Chondrocyte (in vitro differentiated cells): ENCODE measurements at places on chromosomes 4 and X. TPM values are rescaled to one million over a fixed set of nuclear protein-coding genes. Genes with fewer than 3 reads are reported as not detected.

DNA sequence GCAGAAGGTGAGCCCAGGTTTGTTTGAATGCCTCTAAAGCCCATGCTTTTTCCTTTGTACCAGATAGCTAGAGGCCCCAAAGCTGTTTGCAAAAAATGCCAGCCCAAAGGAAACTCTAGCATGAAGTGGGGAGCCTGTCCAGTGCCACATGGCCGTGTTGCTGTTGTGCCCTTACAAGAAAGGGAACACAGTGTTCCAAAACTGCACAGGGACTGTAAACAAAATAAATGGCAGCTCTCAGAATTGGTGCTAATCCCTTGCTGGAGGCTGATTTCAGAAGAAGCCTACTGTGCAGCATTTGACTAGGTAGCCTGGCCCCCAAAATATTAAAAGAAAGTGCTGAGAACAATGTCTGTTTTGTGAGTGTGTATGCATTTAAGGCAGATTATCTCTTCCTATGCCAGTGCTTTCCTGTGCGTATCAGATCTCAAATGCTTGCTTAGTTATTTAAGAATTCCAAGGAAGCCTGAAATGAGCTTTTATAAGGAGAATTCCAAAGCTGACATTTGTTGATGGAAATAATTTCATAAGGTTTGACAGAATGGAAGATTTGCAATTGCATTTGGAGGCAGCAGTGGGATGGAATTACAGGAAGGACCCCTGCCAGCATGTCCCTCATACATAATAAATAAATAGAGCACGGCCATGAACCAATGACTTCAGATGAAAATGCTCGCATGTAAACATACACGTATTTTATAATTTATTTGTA lies 115.7 kb downstream of the IRF2 start:
- H3K36me3 ChIP-seq = peaks cover 2% of the 10 kb centered on the region
- no peak for DNase-seq
- H3K27me3 ChIP-seq = no peaks in the 10 kb centered on the region

GRCh38 chr4:147336252-147336651 lies 144.6 kb upstream of the EDNRA start:
- DNase-seq = no peak
- peaks cover 53% of the 10 kb centered on the region for H3K4me1 ChIP-seq
- H3K27ac ChIP-seq = peak overlapping the region; percentile 19
- H3K27me3 ChIP-seq = no peaks in the 10 kb centered on the region
- H3K36me3 ChIP-seq = no peaks in the 10 kb centered on the region
- H3K4me3 ChIP-seq = no peak overlapping the region

DNA sequence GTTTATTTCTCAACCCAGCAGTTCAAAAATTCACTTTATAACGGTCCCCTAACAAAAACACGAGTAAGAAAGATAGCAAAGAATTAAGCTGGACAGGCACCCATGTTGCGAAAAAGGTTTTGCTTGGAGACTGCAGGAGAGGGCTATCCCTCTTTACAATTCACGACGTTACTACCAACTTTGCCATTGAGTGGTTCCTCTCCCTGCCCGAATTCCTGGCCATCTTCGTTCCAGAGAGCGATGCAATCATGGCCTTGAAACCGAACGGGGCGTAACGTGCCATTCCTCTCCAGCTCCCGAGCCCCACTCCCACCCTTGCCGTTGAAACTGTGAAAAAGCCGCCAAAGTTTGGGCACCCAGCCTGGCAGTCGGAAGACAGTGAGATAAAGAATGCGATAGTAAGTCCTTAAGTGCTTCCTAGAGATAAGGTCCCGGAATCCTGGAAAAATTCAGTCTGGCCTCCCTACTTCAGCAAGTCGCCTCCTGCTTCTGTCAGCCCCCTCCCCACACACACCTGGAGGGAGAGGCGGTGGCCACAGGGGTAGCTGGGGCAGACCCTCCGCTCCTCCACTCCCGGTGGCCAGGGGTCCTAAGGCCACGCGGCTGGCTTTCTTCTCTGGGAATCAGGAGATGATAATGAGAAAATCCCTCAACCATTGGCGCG lies 65.2 kb downstream of the FBXO8 start:
- H3K4me1 ChIP-seq = peaks cover 33% of the 10 kb centered on the region
- peak; percentile 50 for DNase-seq
- H3K27me3 ChIP-seq = peaks cover 77% of the 10 kb centered on the region
- peaks cover 6% of the 10 kb centered on the region for H3K36me3 ChIP-seq
- H3K4me3 ChIP-seq = peak overlapping the region; percentile 50

DNA sequence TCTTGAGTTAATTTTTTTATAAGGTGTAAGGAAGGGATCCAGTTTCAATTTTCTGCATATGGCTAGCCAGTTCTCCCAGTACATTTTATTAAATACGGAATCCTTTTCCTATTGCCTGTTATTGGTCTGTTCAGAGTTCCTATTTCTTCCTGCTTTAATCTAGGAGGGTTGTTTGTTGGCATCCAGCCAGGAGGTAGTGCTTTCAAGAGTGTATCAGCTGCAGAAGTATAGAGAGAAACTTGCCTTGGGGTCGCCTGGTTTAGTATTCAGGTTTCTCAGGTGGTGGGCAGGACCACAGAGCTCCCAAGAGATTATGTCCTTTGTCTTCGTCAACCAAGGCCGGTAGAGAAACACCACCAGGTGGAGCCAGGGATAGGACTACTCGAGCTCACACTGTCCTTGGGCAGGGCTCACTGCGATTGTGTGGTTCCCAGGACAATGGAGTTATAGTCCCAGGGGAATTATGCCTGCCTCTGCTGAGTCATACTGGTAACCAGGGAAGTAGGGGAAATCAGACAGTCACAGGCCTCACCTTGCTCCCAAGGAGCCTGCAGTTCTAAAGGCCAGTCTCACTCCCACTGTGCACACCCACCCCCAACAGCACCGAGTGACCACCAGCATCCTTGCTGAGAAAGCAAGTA lies 168.1 kb downstream of the VSIG4 start:
- no peak overlapping the region for H3K27ac ChIP-seq
- H3K27me3 ChIP-seq = no peaks in the 10 kb centered on the region
- no peaks in the 10 kb centered on the region for H3K36me3 ChIP-seq
- H3K4me1 ChIP-seq = no peaks in the 10 kb centered on the region

- H3K4me1 ChIP-seq = peaks cover 42% of the 10 kb centered on the region
- no peaks in the 10 kb centered on the region for H3K36me3 ChIP-seq
- H3K27ac ChIP-seq = peak overlapping the region; percentile 81
- no peaks in the 10 kb centered on the region for H3K27me3 ChIP-seq
Measured at GRCh38 chr4:137393044-137393443, 139.2 kb downstream of the PCDH18 start.

DNA sequence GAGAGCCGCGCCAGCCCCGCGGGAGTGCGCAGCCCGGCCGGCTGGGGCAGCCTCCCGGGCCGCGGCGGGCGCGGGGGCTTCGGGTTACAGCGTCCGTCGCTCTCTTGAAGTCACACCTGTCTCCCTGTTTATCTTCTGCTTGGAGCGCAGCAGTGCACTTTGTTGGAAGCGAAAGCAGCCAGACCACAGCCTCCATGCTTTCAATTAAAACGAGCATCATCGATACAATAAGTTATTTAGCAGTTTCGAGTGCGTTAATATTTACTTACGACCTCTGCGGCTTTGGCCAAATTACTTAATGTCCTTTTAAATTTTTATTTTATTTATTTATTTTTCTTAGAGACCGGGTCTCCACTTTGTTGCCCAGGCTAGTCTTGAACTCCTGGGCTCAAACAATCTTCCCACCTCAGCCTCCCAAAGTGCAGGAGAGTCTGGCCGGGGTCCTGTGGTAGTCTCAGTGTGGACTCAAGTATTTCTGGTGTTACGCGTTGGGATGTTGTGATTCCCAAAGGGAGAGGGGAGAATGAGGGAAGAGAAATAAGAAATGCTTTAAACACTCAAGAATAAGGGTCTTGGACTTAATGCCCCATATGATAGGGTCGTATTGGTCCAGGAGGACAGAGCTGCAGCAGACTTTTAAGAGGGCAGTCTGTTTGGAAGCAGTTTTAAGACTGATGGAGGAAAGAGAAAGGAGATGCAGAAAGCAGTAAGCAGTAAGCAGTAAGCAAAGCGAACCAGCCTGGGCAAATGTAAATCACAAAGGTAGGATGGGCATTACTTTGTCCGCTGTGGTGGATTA lies 504 bp upstream of the PDLIM3 start:
- peak overlapping the region; percentile 60 for H3K27ac ChIP-seq
- DNase-seq = no peak
- peaks cover 6% of the 10 kb centered on the region for H3K36me3 ChIP-seq

DNA sequence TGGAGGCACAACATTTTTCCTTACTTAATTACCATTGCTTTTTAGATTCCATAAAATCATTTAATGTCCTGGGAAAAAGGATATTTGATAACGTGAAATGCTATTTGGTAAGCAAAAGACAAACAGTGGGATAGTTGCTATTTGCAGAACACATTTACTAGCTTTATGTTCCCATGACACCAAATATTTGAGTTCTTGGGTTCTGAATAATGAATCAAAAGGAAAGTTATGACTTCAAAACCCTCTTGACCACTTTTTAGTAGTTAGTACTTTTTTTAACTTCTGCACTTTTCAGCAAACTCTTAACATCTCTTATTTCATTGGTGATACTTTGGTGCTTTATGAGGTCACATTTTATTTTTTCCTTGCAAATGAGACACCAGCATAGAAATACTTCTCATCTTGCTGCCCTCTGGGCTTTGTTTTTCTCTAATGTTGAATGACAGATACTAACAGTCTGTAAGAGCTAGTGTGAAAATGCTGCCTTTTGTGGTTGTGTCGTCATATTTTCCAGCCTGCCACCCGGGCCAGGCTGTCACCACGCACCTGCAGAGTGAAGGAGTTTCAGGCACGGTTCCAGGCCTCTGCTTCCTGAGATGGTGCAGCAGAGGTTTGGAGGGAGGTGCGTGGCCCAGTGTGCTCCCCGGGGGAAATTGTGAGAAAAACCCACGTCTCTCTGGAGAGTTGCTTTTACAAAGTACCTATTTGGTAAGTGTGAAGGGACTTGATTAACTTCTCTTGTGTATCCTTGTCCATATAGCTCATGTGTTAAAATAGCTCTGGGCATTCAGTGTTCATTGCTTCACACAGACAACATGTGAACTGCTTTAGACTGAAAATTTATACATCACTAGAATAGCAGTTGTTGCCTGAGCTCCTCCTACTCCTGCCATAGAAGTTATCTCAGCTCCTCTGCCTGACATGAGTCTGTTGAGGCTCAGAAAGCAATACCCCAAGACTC lies 34.7 kb downstream of the MSL3 start:
- no peak overlapping the region for H3K27ac ChIP-seq
- no peaks in the 10 kb centered on the region for H3K27me3 ChIP-seq
- no peak for DNase-seq
- H3K36me3 ChIP-seq = no peaks in the 10 kb centered on the region
- H3K4me3 ChIP-seq = no peak overlapping the region

GRCh38 chr4:48483777-48484493 lies 792 bp downstream of the SLC10A4 start:
- peak overlapping the region; percentile 46 for H3K4me3 ChIP-seq
- DNase-seq = no peak
- H3K27ac ChIP-seq = no peak overlapping the region
- peaks cover 54% of the 10 kb centered on the region for H3K27me3 ChIP-seq
- peaks cover 3% of the 10 kb centered on the region for H3K4me1 ChIP-seq
- H3K36me3 ChIP-seq = peaks cover 4% of the 10 kb centered on the region

- no peaks in the 10 kb centered on the region for H3K4me1 ChIP-seq
- peaks cover 40% of the 10 kb centered on the region for H3K27me3 ChIP-seq
- no peak overlapping the region for H3K27ac ChIP-seq
- no peaks in the 10 kb centered on the region for H3K36me3 ChIP-seq
- H3K4me3 ChIP-seq = no peak overlapping the region
- no peak for DNase-seq
Measured at GRCh38 chr4:111991163-111991562, 154.1 kb upstream of the FAM241A start.

- H3K27ac ChIP-seq = no peak overlapping the region
- H3K4me3 ChIP-seq = no peak overlapping the region
- H3K36me3 ChIP-seq = no peaks in the 10 kb centered on the region
- peaks cover 12% of the 10 kb centered on the region for H3K4me1 ChIP-seq
- H3K27me3 ChIP-seq = no peaks in the 10 kb centered on the region
Measured at GRCh38 chrX:120514236-120514635, 45.1 kb upstream of the LAMP2 start.

GRCh38 chrX:48974033-48974432 lies 2.4 kb upstream of the KCND1 start:
- peaks cover 17% of the 10 kb centered on the region for H3K36me3 ChIP-seq
- H3K4me3 ChIP-seq = no peak overlapping the region
- no peak overlapping the region for H3K27ac ChIP-seq
- DNase-seq = no peak

DNA sequence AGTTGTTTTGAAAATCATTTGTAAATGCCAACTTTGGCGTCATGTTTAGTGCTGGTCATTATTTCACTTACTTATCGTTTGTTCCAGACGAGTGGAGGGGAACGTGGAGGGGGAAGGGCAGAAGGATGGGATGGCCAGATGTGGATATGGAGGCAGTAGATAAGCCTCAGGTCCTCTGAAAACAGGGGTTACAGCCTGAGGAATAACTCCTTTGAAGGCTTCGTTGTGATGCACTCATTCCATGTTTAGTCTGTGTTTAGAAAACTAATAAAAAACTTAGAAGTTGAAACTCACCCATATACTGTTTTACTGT lies 1.1 kb downstream of the MOB1B start:
- H3K4me1 ChIP-seq = peaks cover 17% of the 10 kb centered on the region
- peaks cover 3% of the 10 kb centered on the region for H3K36me3 ChIP-seq
- peak overlapping the region; percentile 96 for H3K27ac ChIP-seq
- H3K4me3 ChIP-seq = peak overlapping the region; percentile 95

DNA sequence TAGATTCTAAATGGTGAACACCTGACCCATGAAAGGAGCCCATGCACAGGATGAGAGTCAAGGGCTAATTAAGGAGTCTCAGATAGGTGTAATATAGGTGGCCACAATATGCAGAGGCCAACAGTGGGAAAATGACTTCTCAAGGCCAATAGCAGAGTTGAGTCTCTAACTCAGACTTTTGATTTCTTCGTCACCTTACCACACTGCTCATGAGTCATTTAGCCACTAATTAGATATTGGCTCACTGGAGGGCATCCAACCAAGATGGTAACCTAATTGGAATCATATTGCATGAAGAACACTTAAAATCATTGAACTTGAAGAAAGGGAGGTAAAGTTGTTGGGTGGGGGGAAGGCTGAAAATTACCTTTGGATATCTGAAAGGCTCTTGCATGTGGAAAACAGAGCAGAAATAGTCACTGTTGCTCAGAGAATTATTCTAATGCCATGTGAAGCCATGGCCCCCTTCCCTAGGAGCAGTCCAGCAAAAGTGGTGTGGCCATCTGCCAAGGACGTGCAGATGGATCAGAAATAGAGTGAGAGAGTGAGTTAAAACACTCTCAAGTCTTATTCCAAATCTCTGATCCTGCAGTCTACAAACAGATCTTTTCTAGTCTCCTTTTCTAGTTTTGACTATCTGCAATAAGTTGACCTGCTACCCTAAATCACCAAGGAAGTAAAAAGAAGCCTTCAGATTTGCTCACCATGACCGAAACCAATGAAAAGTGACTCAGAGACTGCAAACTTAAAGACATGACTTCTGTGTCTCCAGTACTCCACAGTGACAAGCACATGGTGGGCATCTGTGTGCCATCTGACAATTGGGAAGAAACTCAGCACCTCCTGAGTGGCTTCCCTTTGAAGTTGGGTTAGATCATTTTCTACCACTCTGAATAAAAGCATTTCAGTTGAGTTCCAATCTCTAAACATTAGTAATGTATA lies 93.9 kb upstream of the C1QTNF7 start:
- H3K27me3 ChIP-seq = no peaks in the 10 kb centered on the region
- no peak for DNase-seq
- H3K4me1 ChIP-seq = peaks cover 9% of the 10 kb centered on the region
- H3K4me3 ChIP-seq = no peak overlapping the region

GRCh38 chr4:184356366-184356765 lies 118.0 kb downstream of the IRF2 start:
- no peak overlapping the region for H3K4me3 ChIP-seq
- no peak for DNase-seq
- H3K4me1 ChIP-seq = peaks cover 25% of the 10 kb centered on the region
- no peaks in the 10 kb centered on the region for H3K27me3 ChIP-seq

ARHGAP36 gene
- total RNA-seq = not detected in 3 replicates

BBS12 gene
- 3.3 to 5.4 TPM (median 3.3 TPM) in 3 replicates for total RNA-seq

PNCK gene
- 3.2 to 3.8 TPM (median 3.5 TPM) in 3 replicates for total RNA-seq

SSX2 gene
- not detected in 3 replicates for total RNA-seq

CLNK gene
- not detected in 3 replicates for total RNA-seq

CDKL2 gene
- total RNA-seq = 2.1 to 4.2 TPM (median 2.7 TPM) in 3 replicates

SLC35A2 gene
- total RNA-seq = 32.3 to 39.2 TPM (median 38.9 TPM) in 3 replicates
